ENCODE measurements at places on chromosomes 12 and 14.

GRCh38 chr12:105481392-105482300 lies 151.2 kb downstream of the C12orf75 start:
- DNase-seq, result no peak

DNA sequence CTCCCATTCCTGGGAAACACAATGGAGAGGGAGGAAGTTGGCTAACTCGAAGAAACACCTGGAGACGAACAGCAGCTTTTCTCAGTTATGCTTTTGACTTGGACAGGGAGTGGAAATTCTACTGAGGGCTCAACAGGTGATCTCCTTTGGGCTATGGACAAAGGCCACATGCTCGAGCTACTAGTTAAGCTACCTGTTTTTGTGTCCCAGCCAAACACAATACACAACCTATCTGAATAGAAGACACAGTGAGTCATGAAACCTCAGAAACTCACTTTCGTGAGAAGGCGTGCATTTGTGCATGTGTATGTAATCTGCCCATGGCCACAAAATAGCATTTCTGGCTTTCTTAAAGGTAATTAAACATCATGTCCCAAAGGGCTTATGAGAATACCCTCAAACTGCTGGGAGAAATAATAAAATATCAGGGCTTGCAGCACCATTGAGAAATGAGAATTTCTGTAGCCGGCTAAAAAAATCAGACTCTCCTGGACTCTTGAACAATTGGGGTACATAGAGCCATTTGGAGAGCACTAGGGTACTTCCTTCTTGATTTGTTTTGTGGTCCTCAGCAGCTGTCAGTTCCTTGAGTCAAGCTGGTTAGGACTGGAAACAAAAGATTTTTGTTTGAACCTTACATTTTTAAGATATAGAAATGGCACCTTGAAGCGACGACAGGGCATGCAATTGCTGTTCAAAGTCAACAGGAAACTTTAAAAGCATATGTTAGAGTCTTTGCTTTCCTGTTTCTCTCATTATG lies 85.5 kb upstream of the PTHLH start:
- no peak for DNase-seq

GRCh38 chr12:21607701-21608100 lies 3.1 kb upstream of the GYS2 start:
- DNase-seq, result no peak

- peak; percentile 60 for DNase-seq
Observed at GRCh38 chr12:92570056-92570753, 132.6 kb upstream of the PLEKHG7 start.

GRCh38 chr14:91021115-91021514 lies 39.3 kb downstream of the RPS6KA5 start:
- no peak for DNase-seq

DNA sequence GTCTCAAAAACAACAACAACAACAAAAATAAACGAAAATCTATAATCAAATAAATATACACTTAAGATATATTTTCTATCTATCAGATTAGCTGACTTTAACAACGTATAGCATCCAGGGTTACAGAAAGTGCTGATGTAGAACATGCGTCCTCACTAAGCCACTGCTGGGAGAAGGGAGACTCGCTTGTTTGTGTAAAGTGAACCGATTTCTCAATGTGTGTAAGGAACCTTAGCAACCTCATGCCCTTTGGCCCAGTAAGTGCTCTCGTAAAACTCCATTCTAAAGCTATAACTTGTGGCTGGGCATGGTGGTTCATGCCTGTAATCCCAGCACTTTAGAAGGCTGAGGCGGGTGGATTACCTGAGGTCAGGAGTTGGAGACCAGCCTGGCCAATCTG lies 23.8 kb downstream of the NFKBIA start:
- DNase-seq, result no peak

DNA sequence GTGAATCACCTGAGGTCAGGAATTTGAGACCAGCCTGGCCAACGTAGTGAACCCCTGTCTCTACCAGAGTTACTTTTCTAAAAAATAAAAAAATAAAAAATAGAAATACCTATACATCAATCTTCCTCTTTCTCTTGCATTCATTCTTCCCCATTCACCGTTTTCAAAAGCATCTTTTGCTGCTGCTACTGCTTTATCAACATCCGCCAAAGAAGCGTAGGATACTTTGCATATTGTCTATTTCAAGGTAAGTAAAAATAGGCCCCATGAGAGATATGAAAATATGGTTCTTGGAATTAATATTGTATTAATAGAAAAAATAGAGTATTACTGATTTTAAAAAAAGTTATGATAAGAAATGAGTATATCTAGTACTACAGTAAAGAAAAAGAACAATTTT lies 32.3 kb downstream of the ALDH1L2 start:
- DNase-seq, result no peak

GRCh38 chr12:93061473-93062419 lies 132.7 kb upstream of the EEA1 start:
- DNase-seq, result no peak

GRCh38 chr12:26732005-26732908 lies 100.7 kb downstream of the ITPR2 start:
- no peak for DNase-seq

Data from stimulated activated CD4-positive, alpha-beta T cell treated with anti-CD3 and anti-CD28 coated beads, Interleukin-12 subunit alpha, Interleukin-12 subunit beta, amount 100 ng/mL, for 48 hours (primary cell).